ENCODE measurements at places on chromosomes 1 and 21.

DNA sequence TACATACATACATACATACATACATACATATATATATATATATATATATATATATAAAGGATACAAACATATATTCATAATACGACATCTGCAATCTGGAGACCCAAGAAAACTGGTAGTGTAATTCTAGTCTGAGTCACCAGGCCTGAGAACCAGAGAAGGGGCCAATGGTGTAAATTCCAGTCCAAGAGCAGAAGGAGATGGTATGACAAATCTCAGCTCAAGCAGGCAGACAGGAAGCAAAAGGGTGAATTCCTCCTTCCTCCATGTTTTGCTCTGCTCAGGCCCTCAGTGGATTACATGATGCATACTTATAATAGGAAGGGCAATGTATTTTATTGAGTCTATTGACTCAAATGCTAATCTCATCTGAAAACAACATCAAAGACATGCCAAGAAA lies 1060.4 kb upstream of the TMPRSS15 start:
- DNase-seq = no peak

DNA sequence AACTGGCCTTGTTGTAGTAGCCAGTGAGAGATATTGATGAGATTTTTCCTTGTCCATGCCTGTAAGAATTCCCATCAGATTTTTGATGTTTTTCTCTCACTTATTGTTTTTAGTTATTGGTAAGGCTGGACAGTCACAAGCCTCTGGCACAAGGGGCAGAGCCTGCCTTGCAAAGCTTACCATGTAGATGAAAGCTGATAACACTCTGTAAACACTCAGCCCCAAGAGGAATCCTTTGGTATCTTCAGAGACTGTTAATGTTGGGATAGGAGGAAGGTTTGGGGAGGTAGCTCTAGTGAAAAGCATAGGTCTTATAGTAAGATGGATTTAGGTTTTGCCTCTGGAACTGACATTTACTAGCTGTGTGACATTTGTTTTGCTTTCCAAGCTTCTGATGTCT lies 37.7 kb downstream of the MARK1 start:
- no peak for DNase-seq

DNA sequence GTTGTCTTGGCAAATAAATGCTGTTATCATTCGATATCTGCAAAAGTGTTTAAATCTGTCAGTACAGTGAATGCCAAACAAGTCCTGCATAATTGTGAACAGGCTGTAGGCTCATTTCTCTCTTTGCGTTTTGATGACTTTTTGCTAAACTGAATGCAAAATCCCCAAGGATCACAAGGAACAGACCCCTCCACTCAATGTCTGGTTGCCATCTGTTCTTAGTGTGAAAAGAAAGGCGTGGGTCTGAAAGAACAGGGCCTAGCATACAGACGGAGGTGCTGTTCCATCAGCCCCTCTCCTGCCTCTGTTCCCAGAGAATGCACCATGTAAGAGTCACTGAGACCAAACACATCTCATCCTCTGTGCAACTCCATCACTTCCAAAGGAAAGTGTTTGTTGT lies 40.4 kb downstream of the EIF2B3 start:
- no peak for DNase-seq

GRCh38 chr1:228898582-228898992 lies 163.3 kb downstream of the RHOU start:
- DNase-seq = no peak

GRCh38 chr1:162671664-162672410 lies 39.6 kb downstream of the DDR2 start:
- DNase-seq = no peak

DNA sequence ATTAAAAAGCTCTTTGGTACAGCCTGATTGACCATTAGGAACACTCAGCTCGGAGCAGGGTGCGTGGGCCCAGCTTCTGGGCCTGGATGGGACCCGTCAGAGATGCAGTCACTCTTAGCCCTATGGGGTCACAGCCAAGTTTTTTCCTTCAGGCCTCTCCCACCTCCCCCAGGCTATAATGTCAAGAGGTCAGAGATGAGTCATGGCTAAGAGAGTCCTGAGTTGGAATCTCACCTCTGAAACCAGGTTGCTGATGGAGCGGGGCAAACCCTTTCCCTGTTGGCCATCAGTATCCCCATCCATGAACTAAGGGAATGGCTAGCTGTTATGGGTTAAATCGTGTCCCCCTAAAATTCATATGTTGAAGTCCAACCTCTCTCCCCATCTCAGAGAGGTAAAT lies 195.9 kb upstream of the POU3F1 start:
- no peak for DNase-seq

DNA sequence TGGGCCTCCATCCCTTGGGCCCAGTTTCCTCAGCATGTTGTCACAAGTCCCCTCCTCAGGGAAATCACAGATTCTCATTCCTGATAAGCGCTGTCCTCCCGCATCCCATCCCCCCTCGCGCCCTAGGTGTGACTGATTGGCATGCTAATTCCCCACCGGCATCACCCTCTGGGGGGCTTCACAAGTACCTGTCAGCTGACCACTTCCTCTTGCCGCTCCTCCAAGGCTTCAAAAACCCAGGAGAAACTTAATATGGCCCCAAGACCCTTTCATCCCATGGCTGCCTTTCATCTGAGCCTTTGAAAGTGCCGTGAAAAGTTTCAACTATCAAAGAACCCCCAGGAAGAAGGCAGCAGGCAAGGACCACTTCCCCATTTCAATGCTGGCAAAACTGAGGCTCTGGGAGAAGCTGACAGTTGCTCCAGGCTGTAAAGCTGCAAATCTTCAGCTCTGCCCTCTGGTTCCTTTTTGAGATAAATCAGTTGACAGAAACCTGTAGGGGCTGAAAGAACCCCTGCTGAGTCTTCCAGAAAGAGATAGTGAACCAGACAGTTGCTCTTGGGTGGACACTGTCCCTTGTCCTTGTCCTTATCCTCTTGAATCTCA lies 12.8 kb upstream of the MIXL1 start:
- no peak for DNase-seq

GRCh38 chr1:36400825-36401601 lies 3.3 kb upstream of the LSM10 start:
- no peak for DNase-seq

- no peak for DNase-seq
Measured at GRCh38 chr1:38662126-38662525, 197.4 kb downstream of the RRAGC start.
